ENCODE measurements at places on chromosomes 12 and 14. TPM values are rescaled to one million over a fixed set of nuclear protein-coding genes. Genes with fewer than 3 reads are reported as not detected.

TAS2R50 gene
- 4.1 TPM for total RNA-seq

CAPRIN2 gene
- total RNA-seq: 322 TPM

CNPY2 gene
- total RNA-seq: 87.2 TPM

DNA sequence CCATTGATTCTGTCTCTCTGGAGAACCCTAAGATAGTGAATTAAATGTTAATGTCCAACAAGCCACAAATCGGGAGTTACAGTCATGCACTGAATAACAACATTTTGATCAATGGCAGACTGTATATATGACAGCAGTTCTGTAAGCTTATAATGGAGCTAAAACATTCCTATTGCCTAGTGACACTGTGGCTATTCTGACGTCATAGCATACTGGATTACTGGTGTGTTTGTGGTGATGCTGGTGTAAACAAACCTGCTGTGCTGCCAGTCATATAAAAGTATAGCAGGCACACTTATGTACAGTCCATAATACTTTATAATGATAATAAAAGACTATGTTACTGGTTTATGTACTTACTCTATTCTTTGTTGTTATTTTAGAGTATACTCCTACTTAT, 56.7 kb upstream of the BICD1 start:
- no peaks in the 10 kb centered on the region for H3K36me3 ChIP-seq
- no peaks in the 10 kb centered on the region for H3K27me3 ChIP-seq
- H3K4me3 ChIP-seq: no peak overlapping the region
- no peak overlapping the region for H3K27ac ChIP-seq
- no peak for DNase-seq
- no peaks in the 10 kb centered on the region for H3K4me1 ChIP-seq

DNA sequence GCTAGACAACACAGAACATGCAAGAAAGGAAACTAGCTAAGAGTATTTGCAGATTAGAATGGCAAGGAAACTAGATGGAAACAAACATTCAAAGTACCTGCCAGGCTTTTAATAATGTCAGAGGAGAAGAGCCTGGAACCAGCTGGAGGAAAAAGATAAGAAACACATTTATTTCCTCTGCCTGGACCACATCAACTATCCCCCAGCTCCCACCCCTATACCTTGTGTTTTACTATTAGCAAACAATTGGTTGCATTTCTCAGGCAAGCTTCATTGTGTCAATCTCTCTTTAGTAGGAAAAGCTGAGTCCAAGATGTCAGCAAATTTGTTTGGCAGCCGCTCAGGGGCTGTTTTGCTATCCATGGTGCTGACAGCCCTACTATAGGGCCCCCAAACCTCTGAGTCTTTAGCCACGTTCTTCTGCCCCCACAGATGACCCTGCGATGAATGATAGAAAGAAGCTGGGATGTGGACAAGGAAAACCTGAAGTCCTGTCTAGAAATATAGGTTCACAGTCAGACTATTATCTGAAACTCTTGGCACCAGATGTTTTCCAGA, 11.6 kb upstream of the SYNDIG1L start:
- DNase-seq: no peak
- H3K27me3 ChIP-seq: no peaks in the 10 kb centered on the region
- H3K36me3 ChIP-seq: no peaks in the 10 kb centered on the region
- H3K27ac ChIP-seq: no peak overlapping the region

DNA sequence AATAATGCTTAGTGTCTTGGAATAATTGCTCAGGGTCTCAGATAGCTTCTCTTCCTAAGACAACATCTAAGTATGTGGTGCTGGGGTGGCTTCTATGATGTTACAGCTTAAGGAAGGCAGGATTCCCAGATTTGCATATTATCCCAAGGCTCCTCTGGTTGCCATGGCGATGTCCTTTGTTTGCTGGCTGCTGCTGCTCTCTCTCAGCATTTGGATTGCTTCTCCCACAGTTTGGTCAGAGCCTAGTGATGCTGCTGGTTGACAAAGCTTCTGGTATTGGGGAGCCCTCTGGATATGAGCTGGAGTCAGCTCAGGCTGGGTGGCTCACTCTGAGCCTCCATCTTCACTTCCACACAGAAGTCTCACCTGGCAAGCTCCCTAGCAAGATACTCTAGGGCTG, 56.4 kb upstream of the FBXO33 start:
- DNase-seq: no peak
- no peaks in the 10 kb centered on the region for H3K36me3 ChIP-seq
- H3K4me1 ChIP-seq: no peaks in the 10 kb centered on the region
- H3K4me3 ChIP-seq: no peak overlapping the region

GRCh38 chr12:128699106-128699505, 124.7 kb downstream of the SLC15A4 start:
- DNase-seq: no peak
- no peaks in the 10 kb centered on the region for H3K4me1 ChIP-seq
- no peaks in the 10 kb centered on the region for H3K27me3 ChIP-seq
- H3K27ac ChIP-seq: no peak overlapping the region
- no peak overlapping the region for H3K4me3 ChIP-seq

GRCh38 chr14:51386983-51387735, 147.1 kb downstream of the TMX1 start:
- H3K36me3 ChIP-seq: no peaks in the 10 kb centered on the region
- no peak overlapping the region for H3K27ac ChIP-seq
- no peak for DNase-seq
- no peaks in the 10 kb centered on the region for H3K4me1 ChIP-seq

DNA sequence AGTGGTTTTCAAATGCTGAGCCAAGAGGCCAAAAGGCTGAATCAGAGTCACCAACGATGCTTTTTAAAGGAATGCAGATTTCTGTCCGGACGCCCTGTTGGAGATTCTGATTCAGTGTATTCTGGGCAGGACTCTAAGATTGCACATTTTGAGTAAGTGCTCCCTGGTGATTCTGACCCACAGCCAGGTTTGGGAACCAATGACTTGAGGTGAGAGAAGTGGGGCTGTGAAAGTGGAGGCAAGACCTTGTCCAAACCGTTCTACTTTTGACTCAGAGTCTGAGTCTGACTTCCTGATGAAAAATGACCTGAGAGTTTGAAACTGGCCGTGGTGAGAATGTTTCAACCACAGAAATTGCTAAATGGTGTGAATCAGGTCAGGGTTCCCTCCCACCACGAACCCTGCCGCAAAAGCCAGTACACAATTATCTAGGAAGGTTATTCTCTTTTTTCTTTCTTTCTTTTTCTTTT, 90.2 kb downstream of the NTN4 start:
- no peak overlapping the region for H3K27ac ChIP-seq
- H3K36me3 ChIP-seq: no peaks in the 10 kb centered on the region
- H3K4me3 ChIP-seq: no peak overlapping the region
- no peaks in the 10 kb centered on the region for H3K27me3 ChIP-seq
- DNase-seq: no peak

DNA sequence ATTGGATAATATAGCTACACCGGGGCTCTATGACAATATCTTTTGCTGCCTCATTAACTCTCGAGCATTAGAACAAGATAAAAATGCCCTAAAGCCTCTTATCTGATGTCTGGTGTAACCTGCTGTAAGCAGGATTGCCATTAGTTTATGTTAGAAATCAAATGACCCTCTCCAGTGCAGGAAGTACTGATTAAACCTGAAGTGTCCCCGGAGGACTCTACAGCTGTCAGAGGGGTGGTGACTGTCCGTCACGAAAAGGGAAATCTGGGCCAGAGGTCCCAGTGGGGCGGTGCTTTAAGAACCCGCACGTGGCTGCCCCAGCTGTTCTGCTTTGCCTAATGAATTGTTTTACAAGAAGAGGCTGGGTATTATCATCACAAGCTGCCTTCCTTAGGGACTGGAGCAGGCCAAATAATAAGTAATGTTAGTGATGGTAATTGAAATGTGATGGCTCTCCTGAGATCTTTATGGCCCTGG, 55.7 kb downstream of the LIN52 start:
- H3K27ac ChIP-seq: peak overlapping the region; percentile 7
- H3K36me3 ChIP-seq: no peaks in the 10 kb centered on the region
- H3K4me1 ChIP-seq: peaks cover 28% of the 10 kb centered on the region
- DNase-seq: peak; percentile 72
- H3K4me3 ChIP-seq: no peak overlapping the region
- no peaks in the 10 kb centered on the region for H3K27me3 ChIP-seq
